ENCODE measurements at places on chromosomes 16 and 17.

DNA sequence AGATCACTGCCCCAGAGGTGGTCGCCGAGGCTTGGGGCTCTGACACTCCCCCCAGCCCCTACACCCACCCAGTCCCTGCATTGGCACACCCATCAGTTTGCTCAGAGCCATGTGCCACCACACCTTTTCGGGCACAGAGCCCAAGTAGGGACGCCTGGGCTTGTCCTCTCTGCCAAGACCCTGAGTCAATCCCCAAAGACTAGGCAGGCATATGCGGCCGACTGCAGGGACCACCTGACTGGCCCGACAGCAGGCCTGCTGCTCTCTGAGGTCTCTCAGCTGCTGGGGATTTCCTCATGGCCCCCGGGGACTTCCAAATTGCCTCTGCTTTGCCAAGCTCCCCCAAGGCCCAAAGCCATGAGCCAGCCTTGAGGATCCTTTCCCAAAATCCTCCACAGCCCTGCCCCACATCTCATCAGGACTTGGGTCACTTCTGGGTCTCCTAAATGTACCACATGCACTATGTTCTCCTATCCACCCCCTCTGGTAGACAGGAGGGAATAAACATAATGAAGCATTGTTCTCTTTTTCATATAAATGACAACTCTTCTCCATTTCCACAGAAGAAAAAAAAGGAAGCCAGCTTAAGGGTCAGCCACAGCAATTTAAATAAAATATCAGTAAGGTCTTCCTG, 30.6 kb downstream of the MYO18A start:
- no peak for DNase-seq

- no peak for DNase-seq
Measured at GRCh38 chr16:54582631-54583250, 296.2 kb upstream of the IRX3 start.

DNA sequence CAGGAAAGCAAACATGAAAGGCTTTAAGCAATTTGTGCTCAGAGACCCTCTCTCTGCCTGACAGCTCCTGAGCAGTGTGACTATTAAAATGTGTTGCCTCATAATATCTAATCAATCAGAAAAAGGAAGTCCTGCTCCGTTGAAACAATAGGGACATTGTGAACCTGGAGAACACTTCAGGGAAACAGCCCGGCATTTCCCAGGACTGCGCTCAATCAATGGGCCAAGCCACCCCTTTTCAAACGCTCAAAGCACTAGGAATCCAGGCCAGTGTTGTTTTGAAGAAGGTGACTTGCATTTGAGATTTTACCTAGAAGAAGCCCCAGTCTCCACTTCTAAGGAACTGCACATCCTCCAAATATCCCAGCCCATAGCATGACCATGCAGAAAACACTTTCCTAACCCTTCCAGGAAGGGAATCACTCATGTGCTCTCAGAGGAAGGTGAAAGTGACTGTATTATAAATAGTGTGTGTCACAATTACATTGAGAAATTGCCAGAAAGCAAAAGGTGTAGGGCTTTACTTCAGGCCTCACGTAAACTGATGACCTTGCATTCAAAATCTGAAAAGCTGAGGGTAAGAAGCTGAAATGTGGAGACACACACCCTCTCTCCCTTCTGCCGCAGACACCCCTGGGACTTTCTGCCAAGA, 19.4 kb downstream of the CDRT4 start:
- no peak for DNase-seq

DNA sequence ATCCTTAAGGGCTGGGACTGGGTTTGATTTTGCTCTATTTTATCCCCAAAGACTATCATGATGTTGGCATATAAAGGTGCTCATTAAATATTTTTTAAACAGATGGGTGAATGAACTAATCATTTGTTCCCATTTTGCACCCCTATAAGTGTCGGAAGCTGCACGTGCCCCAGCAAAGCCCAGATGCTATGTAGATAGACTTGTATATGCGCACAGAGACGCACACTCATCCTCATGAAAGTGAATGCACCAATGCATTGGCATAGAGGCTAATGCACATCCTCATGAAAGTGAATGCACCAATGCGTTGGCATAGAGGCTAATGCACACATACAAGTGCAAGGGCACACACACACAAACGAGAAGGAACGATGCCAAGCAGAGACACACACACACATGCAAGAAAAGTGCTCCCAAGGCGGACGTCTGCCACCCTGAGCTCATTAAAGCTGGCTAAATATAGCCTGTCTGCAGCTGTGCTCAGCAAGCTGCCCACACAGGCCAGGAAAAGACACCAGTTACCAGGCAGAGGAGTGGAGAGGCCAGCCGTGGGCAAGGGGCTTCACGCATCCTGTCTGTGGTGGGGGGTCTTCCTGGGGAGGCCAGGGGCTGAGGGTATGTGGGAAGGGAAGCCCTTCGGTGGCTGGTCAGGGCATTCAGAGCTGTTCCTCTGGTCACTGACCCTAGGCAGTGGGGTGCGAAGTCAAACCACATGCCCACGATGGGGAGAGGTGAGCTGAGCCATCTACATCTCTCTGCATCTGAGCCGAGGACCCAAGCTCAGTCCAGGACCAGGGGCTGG, 52.6 kb downstream of the PIMREG start:
- DNase-seq = no peak

GRCh38 chr17:64658931-64659330, 3.2 kb downstream of the SMURF2 start:
- DNase-seq = no peak

GRCh38 chr16:69611103-69611640, 45.4 kb downstream of the NFAT5 start:
- DNase-seq = no peak

DNA sequence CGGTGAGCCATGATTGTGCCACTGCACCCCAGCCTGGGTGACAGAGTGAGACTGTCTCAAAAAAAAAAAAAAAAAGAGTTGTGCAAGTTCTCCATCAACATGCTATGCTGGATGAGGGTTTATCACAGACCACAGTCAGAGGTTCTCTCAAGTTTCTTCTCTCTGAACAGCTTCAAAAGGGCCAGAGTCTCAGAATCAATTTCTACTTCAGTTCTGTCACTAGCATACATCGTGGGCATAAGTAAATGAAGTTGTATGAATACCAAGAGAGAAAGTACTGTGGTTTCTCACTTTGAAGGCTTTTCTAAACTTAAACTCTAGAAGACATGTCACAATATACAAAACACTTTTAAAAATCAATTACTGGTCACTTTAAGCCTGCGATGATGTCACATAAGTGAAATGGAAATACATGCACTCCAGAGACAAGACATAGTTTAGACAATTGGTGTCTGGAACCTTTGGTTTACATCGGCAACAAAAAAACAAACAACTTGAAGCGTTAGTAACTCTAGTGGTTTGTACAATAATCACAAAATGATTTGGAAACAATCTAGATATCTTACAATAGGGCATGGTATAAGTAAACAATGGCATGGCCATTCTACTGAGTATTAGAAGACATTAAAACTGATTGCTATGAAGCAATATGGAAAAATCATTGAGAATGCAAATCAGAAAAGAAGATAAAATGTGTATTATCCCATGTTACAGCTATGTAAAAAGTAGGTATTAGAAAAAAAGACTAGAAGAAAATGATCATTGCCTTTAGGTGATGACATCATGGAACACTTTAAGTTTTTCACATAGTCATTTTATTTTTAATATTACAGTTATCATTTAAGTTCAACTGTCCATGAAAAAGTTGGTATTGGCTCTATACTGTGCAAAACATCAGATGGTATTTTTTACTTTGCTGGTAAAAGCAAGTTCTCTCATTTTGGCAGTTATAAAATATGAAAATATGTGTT, 232.3 kb downstream of the ZFHX3 start:
- DNase-seq = no peak

- no peak for DNase-seq
Measured at GRCh38 chr16:70508752-70509151, 14.6 kb downstream of the COG4 start.

GRCh38 chr16:8489580-8489979, 100.7 kb downstream of the TMEM114 start:
- no peak for DNase-seq

GRCh38 chr16:57452021-57452420, 4.7 kb downstream of the COQ9 start:
- DNase-seq = no peak

DNA sequence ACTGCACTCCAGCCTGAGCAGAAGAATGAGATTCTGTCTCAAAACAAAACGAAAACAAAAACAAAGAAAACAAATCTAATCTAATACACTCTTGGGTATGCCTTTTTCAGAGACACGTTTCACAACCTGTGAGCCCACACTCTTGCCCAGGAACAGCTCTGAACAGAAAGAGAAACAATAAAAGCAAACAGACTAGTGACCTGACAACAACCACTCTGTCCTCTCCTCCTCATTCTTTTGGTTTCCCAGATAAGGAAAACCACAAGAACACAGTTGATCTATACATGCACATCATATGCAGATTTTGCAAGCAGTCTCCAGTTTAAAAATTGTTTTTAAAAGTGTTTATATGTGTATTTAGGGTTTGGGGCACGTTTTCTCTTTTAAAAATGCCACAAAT, 1.3 kb downstream of the MKS1 start:
- DNase-seq = no peak

- DNase-seq = no peak
Measured at GRCh38 chr16:1532081-1532760, 1.2 kb upstream of the TMEM204 start.

DNA sequence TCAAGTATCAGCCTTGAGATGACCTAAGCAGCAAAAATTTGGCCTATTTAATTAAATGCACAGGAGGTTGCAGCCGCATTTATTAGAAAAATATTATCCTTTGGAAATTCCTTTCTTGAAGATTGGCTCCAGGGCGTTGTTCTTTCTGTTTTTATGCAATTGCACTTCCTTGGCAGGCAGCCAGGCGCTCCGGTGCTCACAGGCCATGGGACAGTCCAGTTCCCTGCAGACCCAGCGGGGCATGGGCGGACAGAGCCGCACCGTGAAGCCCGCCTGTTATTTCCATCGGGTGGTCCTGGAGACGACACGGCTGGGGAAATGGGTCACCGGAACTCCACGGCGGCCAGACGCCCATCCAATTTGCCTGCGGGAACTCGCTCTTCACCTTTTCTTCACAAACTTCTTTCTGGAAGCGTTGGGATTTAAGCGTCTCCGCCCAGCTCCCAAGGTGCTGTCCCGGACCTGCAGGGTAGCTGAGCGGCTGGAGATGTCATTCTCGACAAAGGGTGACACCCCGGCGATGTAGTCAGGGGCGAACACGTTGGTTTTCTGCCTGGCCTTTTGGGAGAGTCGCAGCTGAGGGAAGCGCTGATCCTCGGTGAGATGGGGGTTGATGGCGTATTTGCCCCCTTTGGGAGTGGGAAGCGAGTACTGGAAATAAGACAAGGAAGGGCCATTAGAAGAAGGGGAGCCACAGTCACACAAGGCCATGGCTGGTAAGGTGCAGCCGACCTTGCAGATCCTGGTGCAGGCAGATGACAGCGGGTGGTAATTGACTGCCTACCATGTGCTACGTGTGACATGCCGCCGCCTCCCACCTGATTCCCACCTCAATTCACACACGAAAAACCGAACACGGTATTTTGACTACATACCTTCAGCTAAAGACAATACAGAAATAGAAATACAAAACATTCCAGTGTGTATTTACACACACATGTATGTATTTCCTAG, 12.5 kb downstream of the NOB1 start:
- no peak for DNase-seq

- DNase-seq = no peak
Measured at GRCh38 chr17:77476931-77477805, 336.4 kb downstream of the SEC14L1 start.

DNA sequence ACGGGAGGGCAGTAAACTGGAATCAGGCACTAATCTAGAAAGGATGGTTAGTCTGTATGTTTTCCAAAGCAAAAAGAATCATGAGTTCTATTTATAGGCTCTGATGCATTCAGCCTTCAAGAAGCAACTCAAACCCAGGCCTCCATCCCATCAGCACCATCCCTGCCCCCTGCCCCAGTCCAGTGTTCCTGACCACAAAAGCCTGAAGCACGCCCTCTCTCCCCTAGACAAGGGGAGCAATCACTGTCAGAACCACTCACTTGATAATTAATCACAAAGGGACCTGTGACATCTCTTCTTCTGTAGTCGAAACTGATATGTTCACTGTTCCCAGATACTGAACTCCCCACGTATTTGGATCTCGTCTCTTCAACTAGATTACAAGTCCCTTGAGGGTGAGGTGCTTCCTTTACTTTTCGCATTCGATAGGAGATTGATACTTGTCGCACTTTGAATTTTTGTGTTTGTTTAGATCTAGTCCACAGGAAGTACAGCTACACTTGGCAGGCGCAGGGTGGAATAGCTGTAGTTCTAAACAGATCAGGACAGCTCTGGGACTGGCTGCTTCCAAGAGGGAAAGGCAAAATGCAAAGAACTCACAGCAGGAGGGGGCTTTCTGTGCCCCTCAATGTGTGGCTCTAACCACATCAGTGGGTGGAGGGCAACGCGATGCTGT, 36.4 kb upstream of the CCDC182 start:
- DNase-seq = peak; percentile 47

- no peak for DNase-seq
Measured at GRCh38 chr17:3896108-3896967, 3.5 kb upstream of the CAMKK1 start.

GRCh38 chr17:47810200-47810821, 11.3 kb downstream of the OSBPL7 start:
- no peak for DNase-seq

DNA sequence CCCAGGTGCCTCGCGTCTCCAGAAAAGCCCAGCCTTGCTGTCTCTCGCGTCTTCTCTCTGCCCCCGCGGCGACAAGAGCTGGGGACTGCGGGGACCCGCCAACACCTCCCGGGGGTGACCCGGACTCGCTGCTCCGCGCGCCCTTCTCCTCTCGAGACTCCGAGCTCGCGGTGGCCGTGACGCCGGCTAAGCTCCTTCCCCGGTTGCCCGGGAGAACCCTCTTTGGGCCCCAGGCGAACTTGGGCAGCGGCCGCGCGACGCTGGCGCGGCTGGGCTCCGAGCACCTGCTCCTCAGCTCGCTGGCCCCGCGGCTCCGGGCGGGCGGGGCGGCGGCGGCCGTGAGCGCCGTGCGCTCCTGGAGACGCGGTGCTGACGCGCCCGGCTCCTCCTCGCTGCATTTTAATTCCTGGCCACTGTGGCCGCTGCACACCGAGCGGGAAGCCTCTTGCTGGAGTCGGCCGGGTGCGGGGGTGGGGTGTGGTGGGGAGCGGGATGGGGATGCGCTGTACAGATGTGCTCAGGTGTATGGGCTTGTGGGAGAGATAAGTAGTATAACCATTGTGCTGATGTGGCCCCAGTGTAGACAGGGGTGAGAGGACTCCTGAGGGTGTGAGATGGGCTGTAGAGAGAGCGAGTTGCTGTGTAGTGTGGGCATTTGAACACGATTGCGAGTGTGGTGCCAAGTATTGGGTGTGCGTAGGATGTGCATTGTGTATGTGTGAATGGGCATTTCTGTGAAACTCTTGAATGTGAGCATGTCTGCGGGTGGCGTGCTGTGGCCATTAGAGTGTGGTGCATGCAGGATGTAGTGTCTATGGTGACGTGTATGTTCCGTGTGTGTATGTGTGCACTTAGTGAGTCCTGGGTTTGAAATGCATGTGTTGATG, at the start of gene ASIC2:
TSS of gene ASIC2 (minus strand) at position 315 of the 887 bp plus-strand sequence.
- DNase-seq = peak; percentile 90
